ENCODE measurements at places on chromosomes 16 and 17.
A peak's percentile ranks its signal among the peaks of the same experiment; 100 is the strongest.

DNA sequence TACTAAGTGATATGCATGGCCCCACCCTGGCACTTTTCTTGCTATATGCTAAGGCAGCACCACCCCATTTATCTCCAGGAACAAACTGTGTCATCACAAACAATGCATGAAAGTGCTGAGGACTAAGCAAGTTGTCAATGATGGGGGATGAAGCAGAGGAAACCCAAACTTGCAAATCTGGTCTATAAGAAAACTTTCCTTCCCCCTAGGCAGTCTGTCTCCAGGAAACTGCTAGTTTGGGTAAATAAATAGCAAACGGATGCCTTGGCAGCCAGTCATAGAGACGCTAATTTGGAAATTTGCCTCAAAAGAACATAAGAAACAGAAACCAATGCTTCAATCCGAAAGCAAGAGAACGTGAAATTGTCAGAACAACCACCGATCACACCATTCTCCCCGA lies 5.6 kb upstream of the HSBP1 start:
- ATAC-seq: peak; percentile 43
- peaks cover 5% of the 10 kb centered on the region for H3K4me1 ChIP-seq
- no peaks in the 10 kb centered on the region for H3K36me3 ChIP-seq
- peaks cover 16% of the 10 kb centered on the region for H3K27me3 ChIP-seq
- H3K27ac ChIP-seq: no peak overlapping the region
- H3K4me3 ChIP-seq: peak overlapping the region; percentile 41

- H3K4me3 ChIP-seq: peak overlapping the region; percentile 65
- peaks cover 35% of the 10 kb centered on the region for H3K4me1 ChIP-seq
- peak overlapping the region; percentile 96 for H3K27ac ChIP-seq
Measured at GRCh38 chr17:82241926-82242697, 13.3 kb downstream of the SLC16A3 start.

- no peak overlapping the region for H3K27ac ChIP-seq
- no peak overlapping the region for H3K4me3 ChIP-seq
- H3K36me3 ChIP-seq: no peaks in the 10 kb centered on the region
- H3K4me1 ChIP-seq: no peaks in the 10 kb centered on the region
- no peaks in the 10 kb centered on the region for H3K27me3 ChIP-seq
Measured at GRCh38 chr16:11476676-11477075, 110.0 kb downstream of the LITAF start.

DNA sequence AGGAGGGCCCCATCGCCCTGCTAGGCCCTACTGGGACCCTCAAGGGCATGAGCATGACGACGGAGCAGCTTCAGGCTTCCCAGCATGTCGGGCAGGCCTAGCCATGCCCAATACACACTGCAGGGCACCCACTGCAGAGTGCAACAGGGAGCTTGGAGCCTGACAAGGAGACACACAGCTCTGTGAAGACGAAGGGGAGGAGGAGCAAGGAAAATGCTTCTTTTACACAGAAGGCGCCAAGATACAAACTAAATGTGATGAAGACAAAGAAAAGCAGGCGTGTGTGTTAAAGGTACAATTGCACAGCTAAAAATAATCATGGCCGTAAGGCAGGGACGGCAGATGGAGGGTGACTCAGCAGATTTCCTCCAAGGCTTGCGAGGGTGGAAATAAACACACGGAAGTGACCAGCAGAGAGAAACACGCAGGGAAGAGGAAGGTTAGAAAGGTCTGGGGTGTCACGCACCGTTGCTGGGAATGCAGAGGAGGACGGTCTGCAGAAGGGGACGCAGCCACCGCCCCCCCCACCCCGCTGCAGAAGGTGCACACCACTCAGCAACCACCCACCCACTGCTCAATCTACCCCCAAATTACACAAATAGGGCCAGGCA lies 108.5 kb downstream of the ZNF778 start:
- H3K27ac ChIP-seq: peak overlapping the region; percentile 98
- H3K36me3 ChIP-seq: peaks cover 48% of the 10 kb centered on the region
- peaks cover 52% of the 10 kb centered on the region for H3K4me1 ChIP-seq
- no peaks in the 10 kb centered on the region for H3K27me3 ChIP-seq

GRCh38 chr17:35448899-35449227 lies 297 bp upstream of the SLFN13 start:
- no peaks in the 10 kb centered on the region for H3K27me3 ChIP-seq
- peak overlapping the region; percentile 77 for H3K27ac ChIP-seq
- no peak for ATAC-seq
- no peaks in the 10 kb centered on the region for H3K4me1 ChIP-seq

- peaks cover 46% of the 10 kb centered on the region for H3K36me3 ChIP-seq
- no peak for ATAC-seq
- H3K4me1 ChIP-seq: no peaks in the 10 kb centered on the region
- no peak overlapping the region for H3K4me3 ChIP-seq
- H3K27ac ChIP-seq: no peak overlapping the region
- H3K27me3 ChIP-seq: no peaks in the 10 kb centered on the region
Measured at GRCh38 chr17:75163074-75163473, 8.8 kb upstream of the JPT1 start.

DNA sequence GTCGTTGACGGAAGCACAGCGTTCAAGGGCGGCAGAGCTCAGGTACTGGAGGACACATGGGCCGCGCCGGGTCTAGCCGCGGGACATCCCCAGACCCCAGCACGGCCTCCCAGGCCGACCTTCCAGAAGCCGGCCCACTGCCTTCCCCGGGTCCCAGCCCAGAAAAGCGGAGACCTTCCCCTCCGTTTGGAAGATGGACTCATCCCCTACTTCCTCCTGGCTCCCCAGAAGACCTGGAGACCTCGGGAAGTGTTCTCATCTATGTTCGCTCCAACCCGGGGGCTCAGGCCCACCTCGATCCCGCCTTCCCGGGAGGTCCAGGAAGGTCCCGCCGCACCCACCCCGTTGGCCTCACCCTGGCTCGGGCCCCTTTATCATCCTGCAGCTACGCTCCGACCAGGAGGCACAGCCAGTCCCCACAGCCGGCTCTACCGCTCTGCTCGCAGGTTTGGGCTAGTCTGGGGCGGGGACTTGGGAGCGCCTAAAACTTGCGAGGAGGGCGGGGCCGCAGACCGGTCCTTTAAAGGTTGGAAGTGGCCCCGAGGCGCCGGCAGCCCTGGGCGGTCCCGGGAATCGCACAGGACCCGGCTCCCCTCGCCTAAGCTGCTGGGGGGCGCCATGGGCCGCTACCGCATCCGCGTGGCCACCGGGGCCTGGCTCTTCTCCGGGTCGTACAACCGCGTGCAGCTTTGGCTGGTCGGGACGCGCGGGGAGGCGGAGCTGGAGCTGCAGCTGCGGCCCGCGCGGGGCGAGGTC lies at the start of gene ALOX12:
Gene ALOX12 (plus strand): TSS at position 550 of the 756 bp plus-strand sequence. CDS start 69 bp downstream, at position 619.
- peaks cover 46% of the 10 kb centered on the region for H3K36me3 ChIP-seq
- no peaks in the 10 kb centered on the region for H3K27me3 ChIP-seq
- ATAC-seq: no peak
- no peak within 1 kb of the TSS for H3K4me3 ChIP-seq
- peaks cover 10% of the 10 kb centered on the region for H3K4me1 ChIP-seq

GRCh38 chr17:21286066-21286770 lies 1.7 kb downstream of the MAP2K3 start:
- H3K27ac ChIP-seq: peak overlapping the region; percentile 98
- H3K4me1 ChIP-seq: peaks cover 17% of the 10 kb centered on the region
- H3K36me3 ChIP-seq: peaks cover 51% of the 10 kb centered on the region
- H3K4me3 ChIP-seq: peak overlapping the region; percentile 100
- H3K27me3 ChIP-seq: peaks cover 3% of the 10 kb centered on the region

GRCh38 chr17:16443511-16444257 lies 28.3 kb downstream of the TRPV2 start:
- no peak for ATAC-seq
- H3K36me3 ChIP-seq: peaks cover 97% of the 10 kb centered on the region
- H3K27ac ChIP-seq: peak overlapping the region; percentile 54

GRCh38 chr17:40251576-40251975 lies 32.5 kb downstream of the WIPF2 start:
- H3K27me3 ChIP-seq: no peaks in the 10 kb centered on the region
- peaks cover 16% of the 10 kb centered on the region for H3K36me3 ChIP-seq
- no peak overlapping the region for H3K4me3 ChIP-seq
- H3K27ac ChIP-seq: no peak overlapping the region

DNA sequence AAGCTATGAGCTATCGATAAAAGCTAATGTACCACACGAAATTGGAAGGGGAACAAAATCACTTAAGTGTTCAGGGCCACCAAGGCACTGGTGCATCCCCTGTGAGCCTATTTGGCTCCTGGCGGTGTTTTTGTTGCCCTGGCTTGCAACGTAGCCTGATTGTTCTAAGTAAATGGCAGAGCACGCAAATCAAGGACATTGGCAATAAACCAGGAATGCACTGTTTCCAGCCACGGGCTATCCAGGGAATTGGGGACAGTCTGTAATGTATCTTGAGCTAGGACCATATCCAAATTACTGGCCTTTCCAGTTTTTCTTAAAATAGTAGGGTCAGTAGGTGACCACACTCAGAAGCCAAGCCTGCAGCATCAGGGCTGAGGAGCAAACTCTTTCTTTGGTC lies 734.0 kb downstream of the MAF start:
- H3K27ac ChIP-seq: no peak overlapping the region
- H3K27me3 ChIP-seq: no peaks in the 10 kb centered on the region
- no peak overlapping the region for H3K4me3 ChIP-seq
- no peak for ATAC-seq
- H3K4me1 ChIP-seq: peaks cover 13% of the 10 kb centered on the region

GRCh38 chr16:75702242-75702641 lies 981 bp upstream of the DUXB start:
- H3K4me3 ChIP-seq: no peak overlapping the region
- no peak overlapping the region for H3K27ac ChIP-seq
- no peaks in the 10 kb centered on the region for H3K4me1 ChIP-seq
- H3K27me3 ChIP-seq: peaks cover 2% of the 10 kb centered on the region
- no peak for ATAC-seq
- H3K36me3 ChIP-seq: no peaks in the 10 kb centered on the region

- no peak for ATAC-seq
- no peaks in the 10 kb centered on the region for H3K4me1 ChIP-seq
- H3K4me3 ChIP-seq: no peak overlapping the region
- H3K36me3 ChIP-seq: no peaks in the 10 kb centered on the region
- no peaks in the 10 kb centered on the region for H3K27me3 ChIP-seq
- H3K27ac ChIP-seq: no peak overlapping the region
Measured at GRCh38 chr17:71395901-71396300, 724.9 kb upstream of the SOX9 start.

GRCh38 chr16:4525069-4525468 lies 13.5 kb downstream of the CDIP1 start:
- H3K4me3 ChIP-seq: no peak overlapping the region
- ATAC-seq: no peak
- H3K27ac ChIP-seq: no peak overlapping the region
- no peaks in the 10 kb centered on the region for H3K36me3 ChIP-seq

- H3K27ac ChIP-seq: peak overlapping the region; percentile 80
- H3K36me3 ChIP-seq: peaks cover 92% of the 10 kb centered on the region
- H3K4me1 ChIP-seq: peaks cover 11% of the 10 kb centered on the region
Measured at GRCh38 chr17:45220079-45220478, 1.6 kb upstream of the FMNL1 start.

- H3K4me3 ChIP-seq: no peak overlapping the region
- no peak for ATAC-seq
- H3K4me1 ChIP-seq: peaks cover 11% of the 10 kb centered on the region
- no peaks in the 10 kb centered on the region for H3K27me3 ChIP-seq
Measured at GRCh38 chr17:40058186-40058784, 4.1 kb upstream of the MED24 start.

DNA sequence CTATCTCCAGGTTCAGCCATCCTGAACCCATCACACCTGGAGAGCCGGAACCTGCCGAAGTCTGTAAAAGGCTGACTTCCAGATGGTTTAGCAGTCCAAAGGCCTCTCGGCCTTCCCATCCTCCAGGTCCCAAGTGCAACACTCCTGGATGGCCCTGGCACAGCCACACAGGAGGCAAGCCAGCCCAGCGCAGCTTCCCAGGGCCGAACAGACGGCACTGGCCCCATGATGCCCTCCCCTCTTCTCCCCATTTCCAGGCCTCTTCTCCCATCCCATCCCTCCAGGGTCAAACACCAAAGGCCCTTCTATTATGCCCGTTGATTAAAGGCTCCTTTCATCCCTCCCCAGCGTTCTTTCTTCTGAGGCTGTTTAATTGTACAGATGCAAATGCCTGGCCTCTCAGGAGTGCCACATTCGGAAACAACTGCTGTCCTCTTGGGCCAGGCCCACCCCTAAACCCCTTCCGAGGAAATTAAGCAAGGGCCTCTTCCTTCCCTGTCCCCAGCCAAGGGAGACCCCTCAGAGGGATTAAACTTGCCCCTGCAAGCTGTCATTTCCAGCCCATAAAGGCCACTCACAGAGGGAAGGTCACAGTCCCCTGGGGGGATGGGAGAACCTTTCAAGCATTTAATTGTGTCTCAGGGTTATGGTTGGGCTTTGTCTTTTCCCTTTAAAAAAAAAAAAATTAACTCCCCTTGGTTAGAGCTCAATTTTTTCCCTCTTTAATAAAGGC lies 30.8 kb downstream of the AXIN2 start:
- H3K27ac ChIP-seq: no peak overlapping the region
- H3K4me1 ChIP-seq: no peaks in the 10 kb centered on the region
- no peak overlapping the region for H3K4me3 ChIP-seq
- H3K36me3 ChIP-seq: peaks cover 42% of the 10 kb centered on the region
- no peak for ATAC-seq
- H3K27me3 ChIP-seq: no peaks in the 10 kb centered on the region

GRCh38 chr16:54934481-54935265 lies 4.0 kb downstream of the IRX5 start:
- no peak overlapping the region for H3K27ac ChIP-seq
- no peak overlapping the region for H3K4me3 ChIP-seq
- peaks cover 26% of the 10 kb centered on the region for H3K36me3 ChIP-seq
- H3K27me3 ChIP-seq: peaks cover 51% of the 10 kb centered on the region
- no peak for ATAC-seq
- H3K4me1 ChIP-seq: peaks cover 6% of the 10 kb centered on the region

DNA sequence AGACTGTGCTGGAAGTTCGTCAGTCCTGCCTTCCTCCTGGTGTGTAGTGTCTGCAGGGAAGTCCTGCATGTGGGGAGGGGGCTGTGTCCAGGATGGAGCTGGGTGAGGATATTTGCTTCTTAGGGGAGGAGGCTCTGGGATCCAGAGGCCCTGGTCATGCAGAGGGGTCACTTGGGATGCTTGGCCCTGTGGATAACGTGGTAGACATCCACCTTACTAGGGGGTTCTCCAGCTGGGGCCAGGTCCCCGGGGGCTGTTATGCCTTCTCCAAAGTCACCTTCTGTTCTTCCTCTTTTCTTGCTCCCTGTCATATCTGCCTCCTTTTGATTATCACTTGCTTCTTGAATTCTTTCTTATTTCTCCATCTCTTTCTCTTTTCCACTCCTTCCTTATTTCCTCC lies 43.8 kb downstream of the SLC6A2 start:
- no peak for ATAC-seq
- no peaks in the 10 kb centered on the region for H3K36me3 ChIP-seq
- H3K4me1 ChIP-seq: peaks cover 8% of the 10 kb centered on the region
- H3K27me3 ChIP-seq: peaks cover 1% of the 10 kb centered on the region
- H3K27ac ChIP-seq: no peak overlapping the region

DNA sequence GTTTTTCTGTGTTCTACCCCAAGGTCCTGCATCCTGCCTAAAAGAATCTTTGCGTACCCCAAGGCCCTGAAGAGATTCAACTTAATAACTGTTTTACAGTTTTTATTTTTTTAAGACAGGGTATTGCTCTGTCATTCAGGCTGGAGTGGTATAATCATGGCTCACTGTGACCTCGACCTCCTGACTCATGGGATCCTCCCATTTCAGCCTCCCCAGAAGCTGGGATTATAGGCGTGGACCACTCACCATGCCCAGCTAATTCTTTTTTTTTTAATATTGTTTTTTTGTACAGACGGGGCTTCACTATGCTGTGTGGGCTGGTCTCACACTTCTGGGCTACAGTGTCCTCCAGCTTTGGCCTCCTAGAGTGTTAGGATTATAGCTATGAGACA lies 9.3 kb upstream of the FAAP100 start:
- no peak overlapping the region for H3K4me3 ChIP-seq
- peak overlapping the region; percentile 63 for H3K27ac ChIP-seq
- ATAC-seq: no peak
- no peaks in the 10 kb centered on the region for H3K4me1 ChIP-seq
- H3K27me3 ChIP-seq: no peaks in the 10 kb centered on the region

- no peaks in the 10 kb centered on the region for H3K4me1 ChIP-seq
- H3K27ac ChIP-seq: no peak overlapping the region
- H3K4me3 ChIP-seq: no peak overlapping the region
- no peaks in the 10 kb centered on the region for H3K27me3 ChIP-seq
Measured at GRCh38 chr17:14269473-14269872, 31.4 kb upstream of the HS3ST3B1 start.
